ENCODE measurements at places on chromosomes 4 and X.

- no peak for DNase-seq
Measured at GRCh38 chr4:90240333-90240732, 113.1 kb downstream of the CCSER1 start.

DNA sequence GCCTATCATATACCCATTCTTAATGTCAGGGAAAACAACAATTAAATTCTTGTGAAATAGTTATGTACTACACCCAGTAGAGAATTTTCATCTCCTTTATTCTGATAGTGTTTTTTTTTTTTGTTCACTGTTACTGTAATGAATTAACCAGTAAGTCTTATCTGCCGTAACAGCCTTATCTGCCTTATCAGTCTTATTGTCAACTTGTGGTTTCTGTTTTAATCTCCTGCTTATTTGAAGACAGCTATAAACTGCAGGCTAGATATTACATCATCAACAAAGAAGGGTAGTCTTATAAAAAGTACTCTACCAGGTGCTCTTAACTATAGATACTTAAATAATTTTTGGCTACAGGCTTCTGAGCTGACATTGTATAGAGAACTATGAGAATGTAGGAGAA is 79.5 kb downstream of the MAGEB5 start:
- no peak for DNase-seq

DNA sequence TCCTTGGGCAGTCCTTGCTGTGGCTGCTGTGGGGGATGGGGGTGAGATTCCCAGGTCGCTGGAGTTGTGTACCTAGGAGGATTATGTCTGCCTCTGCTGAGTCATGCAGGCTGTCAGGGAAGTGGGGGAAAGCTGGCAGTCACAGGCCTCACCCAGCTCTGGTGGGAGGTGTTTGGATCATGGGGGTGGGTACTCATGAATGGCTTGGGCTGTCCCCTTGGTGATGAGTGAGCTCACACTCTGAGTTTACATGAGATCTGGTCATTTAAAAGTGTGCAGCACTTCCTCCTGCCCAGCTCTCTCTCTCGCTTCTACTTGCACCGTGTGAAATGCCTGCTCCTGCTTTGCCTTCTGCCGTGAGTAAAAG is 24.6 kb upstream of the PDLIM3 start:
- DNase-seq, result no peak

DNA sequence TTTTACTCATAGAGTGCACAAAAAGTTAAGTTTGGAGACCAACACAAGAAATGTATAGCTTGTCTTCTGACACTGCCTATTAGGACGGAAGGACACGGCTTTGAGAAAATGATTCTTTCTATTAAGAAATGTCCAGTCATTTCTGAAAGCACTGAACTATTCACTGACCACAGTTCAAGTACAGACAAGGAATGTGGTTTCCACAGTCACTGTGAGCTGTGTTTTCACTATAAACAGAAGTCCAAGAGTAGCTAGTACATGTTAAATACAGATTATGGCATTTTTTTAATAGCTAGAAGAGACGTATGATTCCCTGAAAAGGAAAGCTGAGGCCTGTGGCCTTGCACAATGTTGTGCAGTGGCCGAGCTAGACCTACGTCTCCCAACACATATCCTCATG is 115.1 kb upstream of the GPM6A start:
- no peak for DNase-seq

GRCh38 chr4:27084685-27085361 is 224.2 kb downstream of the STIM2 start:
- DNase-seq, result peak; percentile 22

GRCh38 chr4:149795256-149795655 is 20.4 kb downstream of the IQCM start:
- no peak for DNase-seq

- no peak for DNase-seq
Measured at GRCh38 chrX:19839770-19840254, 47.6 kb downstream of the SH3KBP1 start.

DNA sequence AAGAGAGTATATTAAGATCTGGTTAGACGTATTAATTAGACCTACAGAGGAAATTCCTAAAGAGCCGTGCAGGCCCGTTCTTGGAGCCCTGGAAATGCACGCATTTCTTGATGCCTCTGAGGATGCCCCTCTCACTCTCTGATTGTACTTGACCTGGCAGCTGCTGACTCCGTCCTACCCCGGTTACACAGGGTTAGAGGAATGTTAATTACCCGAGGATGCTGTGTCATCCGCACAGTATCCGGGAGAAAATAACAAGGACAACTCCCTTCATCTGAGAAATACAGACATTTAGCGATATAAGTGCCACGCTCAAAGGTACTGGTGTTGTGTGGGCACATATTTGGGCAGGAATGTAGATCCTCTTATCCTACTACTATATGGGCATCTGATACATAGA is 404.6 kb upstream of the FAT1 start:
- no peak for DNase-seq

GRCh38 chrX:73944563-73944908 is 359.4 kb upstream of the ZCCHC13 start:
- no peak for DNase-seq

- no peak for DNase-seq
Measured at GRCh38 chr4:41125558-41126311, 88.6 kb downstream of the APBB2 start.

DNA sequence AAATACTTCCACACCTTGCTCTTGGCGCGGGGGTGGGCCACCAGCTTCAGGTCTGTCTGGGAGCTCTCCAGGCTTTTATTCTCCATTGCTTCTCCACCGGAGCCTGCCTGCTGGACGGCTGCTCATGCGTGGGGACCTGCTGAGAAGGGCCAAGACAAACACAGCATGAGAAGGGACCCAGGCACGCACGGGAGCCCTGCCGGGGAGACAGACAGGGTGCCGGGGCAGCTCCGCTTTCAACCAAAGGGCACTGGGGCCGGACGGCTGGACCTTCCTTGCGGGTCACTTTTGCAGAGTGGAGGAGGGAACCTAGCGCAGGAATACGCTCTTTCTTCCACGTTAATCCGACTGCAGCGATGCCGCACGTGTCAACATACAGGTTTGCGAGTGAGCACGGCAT is 10.1 kb downstream of the DHRSX start:
- no peak for DNase-seq

DNA sequence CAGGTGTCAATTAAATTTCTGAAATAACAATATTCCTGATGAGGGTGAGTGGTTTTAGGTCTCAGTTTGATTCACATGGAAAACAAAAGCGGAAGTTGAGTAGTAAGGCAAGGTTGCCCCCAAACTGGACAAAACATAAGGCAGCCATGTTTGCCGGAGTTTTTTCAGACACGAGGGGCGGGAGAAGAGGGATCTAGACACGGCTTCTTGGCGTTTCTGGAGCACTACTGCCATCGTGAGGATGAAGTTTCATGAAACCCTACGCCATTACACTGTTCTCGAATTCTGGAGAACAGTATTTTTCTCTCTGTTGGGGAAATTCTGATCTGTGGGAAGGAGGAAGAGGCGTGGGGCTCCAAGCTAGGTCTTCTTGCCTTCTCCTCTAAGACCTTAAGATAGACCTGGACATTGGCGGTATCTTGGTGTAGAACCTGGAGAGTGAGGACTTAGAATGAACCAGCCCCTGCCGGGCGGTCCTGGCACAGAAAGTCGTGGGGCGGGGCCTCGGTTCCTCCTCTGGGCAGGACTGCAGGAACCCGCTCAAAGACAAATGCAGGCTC is 160.3 kb downstream of the OR13H1 start:
- DNase-seq, result no peak

GRCh38 chrX:130321550-130321949 is 18.2 kb upstream of the SLC25A14 start:
- no peak for DNase-seq

GRCh38 chr4:41934514-41934900 is 722 bp upstream of the TMEM33 start:
- no peak for DNase-seq

GRCh38 chrX:81890521-81890920 is 688.6 kb downstream of the SH3BGRL start:
- DNase-seq, result no peak

GRCh38 chr4:74117024-74117534 is 18.1 kb upstream of the CXCL2 start:
- no peak for DNase-seq

DNA sequence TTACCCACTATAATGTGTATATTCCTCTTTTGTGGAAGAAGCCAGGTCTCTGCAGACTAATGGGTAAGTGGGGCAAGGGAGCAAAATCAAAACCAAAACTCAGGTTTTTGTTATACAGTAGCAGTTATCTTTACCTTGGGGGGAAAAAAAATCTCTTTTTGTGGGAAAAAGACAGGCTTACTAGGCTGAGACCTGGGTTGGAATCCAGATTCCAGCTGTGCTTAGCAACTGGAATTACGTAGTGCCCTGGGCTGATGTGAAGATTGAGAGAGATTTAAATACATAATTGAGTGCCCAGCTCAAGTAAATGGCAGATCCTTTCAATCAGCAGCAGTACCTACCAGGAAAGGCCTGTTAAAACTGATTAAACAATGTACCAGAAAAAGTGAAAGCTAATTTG is 15.4 kb upstream of the SCD5 start:
- DNase-seq, result no peak

DNA sequence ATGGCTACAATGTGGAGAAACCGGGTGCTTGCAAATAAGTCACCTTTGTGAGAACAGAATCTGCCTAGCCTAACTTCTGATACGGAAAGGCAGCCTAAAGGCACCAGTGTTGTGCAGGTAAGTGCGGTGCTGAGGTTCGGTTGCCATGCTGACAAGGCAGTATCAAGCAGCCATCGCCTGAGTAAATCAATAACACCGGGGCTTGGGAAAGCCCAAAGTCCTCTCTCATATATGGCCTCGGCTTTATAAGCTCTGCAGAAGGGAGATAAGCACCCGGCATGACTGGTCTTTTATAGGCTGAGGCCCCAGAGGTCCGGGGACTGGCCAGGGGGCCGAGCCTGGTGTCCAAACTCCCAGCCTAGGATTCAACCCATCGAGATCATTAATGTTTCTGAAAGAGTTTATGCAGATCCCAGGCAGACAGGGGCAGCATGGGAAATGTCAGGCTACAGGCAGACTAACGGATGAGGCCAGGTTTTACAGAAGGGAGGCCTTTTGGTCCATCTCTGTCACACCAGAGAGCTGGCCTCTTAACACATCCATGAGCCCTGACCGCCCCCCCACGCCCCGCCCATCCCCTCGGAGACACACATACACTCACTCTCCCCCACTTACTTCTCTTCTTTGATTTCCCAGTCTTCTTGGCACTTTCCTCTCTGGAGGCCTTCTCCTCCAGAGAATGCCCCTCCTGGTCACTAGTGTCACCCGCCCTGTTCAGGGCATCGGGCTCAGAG is 38.5 kb downstream of the ELF4 start:
- DNase-seq, result no peak

GRCh38 chrX:4091046-4091760 is 377.8 kb upstream of the PRKX start:
- no peak for DNase-seq

DNA sequence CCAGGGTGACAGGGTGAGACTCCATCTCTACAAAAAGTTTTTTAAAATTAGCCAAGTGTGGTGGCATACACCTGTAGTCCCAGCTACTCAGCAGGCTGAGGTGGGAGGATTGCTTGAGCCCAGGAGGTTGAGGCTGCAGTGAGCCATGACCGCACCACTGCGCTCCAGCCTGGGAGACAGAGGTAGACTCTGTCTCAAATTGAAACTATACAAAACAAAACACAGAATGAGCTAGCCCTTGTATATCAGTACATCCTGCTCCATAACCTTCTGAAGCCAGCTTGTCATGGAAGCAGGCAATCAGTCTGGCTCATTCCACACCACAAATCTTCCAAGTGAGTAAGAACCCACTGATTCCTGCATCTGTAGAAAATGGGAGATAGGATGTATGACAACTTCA is 49.0 kb downstream of the CD99L2 start:
- DNase-seq, result no peak

- DNase-seq, result no peak
Measured at GRCh38 chr4:36665985-36666527, 384.6 kb downstream of the DTHD1 start.

DNA sequence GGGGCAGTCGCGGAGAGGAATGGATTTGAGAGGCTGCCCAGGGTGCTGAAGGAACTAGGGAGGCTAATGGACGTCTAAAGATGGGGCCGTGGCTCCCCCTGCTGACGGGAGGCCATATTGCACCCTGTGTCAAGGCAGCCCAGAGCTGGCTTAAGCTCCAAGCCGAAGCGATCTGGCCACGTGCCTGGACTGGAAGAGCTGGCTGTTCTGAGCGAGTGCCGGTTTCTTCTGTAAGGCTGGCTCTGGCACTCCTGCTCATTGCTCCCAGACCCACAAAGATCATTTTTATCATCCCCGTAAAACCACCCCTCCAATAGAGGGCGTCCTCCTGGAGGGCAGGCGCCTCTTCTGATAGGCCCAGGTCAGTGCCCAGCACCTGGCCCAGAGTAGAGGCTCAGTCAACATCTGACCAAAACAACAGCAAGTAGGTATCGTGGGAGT is 5.6 kb downstream of the PNCK start:
- peak; percentile 79 for DNase-seq

DNA sequence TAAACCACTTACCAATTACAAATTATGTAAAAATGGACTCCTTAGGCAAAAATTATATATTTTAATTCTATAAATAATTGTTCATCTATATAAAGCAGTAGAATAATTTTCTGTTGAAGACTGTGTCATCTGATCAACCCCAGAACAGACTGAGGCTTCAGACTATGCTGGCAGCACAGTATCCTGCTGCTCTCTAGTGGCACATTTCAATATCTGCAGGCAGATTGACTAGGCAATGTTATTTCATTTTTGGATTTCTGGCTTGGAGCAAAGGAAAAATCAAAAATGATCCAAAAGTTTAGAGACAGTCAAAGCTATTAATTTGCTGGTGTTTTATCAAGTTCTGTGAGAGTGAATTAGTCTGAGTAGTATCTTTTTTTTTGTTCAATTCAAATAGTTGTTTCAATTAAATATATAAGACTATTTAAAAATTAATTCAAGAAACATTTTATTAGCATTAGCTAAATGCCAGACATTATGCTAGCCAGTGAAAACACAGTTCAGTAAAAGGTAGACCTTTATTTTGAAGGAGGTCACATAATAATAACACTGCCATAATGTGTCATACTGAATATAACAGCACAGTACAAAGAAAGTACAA is 21.3 kb upstream of the SULT1E1 start:
- DNase-seq, result peak; percentile 2

DNA sequence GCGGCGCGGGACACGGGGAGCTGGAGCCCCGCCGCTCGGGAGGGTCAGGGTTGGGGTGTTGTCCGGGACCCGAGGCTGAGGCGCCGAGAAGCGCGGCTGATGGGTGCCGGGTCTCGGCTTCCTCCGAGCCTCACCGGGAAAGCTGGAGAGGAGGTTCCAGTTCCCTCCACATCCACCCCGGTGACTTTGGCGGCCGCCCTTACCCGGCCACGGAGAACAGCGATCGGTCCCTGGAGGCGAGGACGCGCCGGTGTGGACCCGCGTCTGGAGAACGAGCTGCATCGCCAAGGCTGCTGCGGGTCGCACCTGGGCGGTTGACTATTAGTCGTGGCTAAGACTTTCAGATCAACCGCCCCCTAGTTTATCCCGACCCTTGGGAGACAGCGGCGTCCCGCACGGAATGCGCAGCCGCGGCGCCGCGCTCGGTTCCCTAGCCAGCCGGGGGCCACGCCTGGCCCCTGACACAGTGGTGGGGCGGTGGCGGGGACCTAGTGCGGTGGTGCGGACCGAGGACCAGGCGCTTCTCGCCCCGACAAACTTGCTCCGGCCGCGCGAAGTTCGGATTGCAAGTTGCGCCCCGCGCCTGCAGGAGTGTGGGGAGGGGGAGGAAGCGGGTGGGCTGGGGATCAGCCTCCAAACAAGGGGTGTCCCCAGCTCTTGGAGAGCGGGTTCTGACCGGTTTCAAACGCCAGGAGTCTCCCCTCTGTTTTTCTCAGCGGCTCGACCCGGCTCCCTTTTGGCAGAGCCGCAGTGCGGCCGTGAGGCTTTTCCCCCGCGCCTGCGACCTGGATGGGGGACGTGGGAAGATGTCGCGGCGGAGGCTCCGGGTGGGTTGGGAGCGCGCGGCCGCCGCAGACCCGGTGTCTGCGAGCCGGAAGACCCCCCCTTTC is 568 bp downstream of the FHDC1 start:
- peak; percentile 7 for DNase-seq
